ENCODE measurements at places on chromosomes 11 and 22.
A peak's percentile ranks its signal among the peaks of the same experiment; 100 is the strongest.

DNA sequence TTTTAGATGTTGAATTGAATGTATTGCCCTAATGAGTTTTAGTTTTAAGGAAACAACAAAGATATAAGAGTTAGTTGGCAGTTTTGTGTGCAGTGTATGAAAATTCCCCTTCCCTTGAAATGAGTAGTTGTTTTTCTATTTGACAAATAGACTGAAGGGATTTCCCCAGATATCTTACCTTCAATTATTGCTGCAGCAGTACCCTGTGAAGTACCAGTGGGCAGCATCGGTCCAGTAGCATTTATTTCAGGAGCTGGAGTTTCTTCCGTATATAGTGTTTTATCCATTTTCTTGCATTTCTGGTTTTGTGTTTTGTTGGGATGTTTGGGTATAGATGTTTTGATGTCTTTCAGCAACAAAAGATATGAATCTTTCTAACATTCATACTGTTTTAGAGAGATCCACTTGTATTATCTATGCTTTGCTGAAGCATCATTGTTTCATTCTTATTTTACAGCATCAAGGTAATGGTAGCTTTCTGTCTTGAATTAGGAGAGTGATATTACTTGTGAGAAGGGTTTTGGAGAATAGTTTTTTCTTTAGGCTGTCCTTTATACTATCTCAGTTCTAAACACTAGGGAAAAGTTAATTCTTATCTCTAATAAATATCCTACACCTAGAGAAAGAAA lies 7.4 kb downstream of the KMT2A start:
- H3K4me3 ChIP-seq, result no peak overlapping the region
- peaks cover 48% of the 10 kb centered on the region for H3K4me1 ChIP-seq
- no peaks in the 10 kb centered on the region for H3K36me3 ChIP-seq
- no peaks in the 10 kb centered on the region for H3K27me3 ChIP-seq
- no peak for DNase-seq

GRCh38 chr11:130947058-130947457 lies 30.8 kb upstream of the SNX19 start:
- DNase-seq, result no peak
- no peak overlapping the region for H3K27ac ChIP-seq

GRCh38 chr11:705646-706438 lies at the start of gene EPS8L2:
EPS8L2 (plus strand) TSS chr11:706231; CDS start chr11:709408, 3,177 bp downstream.
- peaks cover 44% of the 10 kb centered on the region for H3K27me3 ChIP-seq
- H3K4me1 ChIP-seq, result peaks cover 22% of the 10 kb centered on the region
- H3K36me3 ChIP-seq, result peaks cover 24% of the 10 kb centered on the region
- H3K4me3 ChIP-seq, result peak within 1 kb of the TSS; percentile 34
- DNase-seq, result peak; percentile 67
- no peak within 1 kb of the TSS for H3K27ac ChIP-seq

GRCh38 chr11:83970061-83970671 lies 684.0 kb upstream of the CCDC90B start:
- no peaks in the 10 kb centered on the region for H3K27me3 ChIP-seq
- no peak overlapping the region for H3K4me3 ChIP-seq
- DNase-seq, result no peak
- no peaks in the 10 kb centered on the region for H3K4me1 ChIP-seq
- no peaks in the 10 kb centered on the region for H3K36me3 ChIP-seq

- H3K27me3 ChIP-seq, result no peaks in the 10 kb centered on the region
- H3K4me1 ChIP-seq, result peaks cover 98% of the 10 kb centered on the region
- no peak overlapping the region for H3K4me3 ChIP-seq
- peaks cover 6% of the 10 kb centered on the region for H3K36me3 ChIP-seq
- no peak for DNase-seq
Measured at GRCh38 chr11:114077482-114078305, 18.2 kb downstream of the ZBTB16 start.

DNA sequence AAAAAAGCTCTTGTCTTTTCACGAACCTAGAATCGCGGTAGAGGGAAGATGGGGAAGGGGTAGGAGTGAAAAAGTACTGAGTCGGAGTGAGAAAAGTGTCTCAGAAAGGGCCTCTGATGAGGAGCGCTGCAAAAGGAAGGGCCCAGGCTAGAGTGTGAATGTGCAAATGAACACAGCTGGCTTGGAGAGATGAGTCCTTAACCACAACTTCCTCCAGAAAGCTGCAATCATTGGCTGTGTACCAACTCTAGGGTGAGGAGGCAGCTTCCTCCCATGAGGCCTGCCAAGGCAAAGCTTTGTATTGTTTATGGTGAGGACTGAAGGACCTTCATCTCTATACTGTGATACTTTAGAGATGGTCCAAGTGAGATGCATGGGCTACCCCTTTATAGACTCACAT lies 566.9 kb upstream of the ANO5 start:
- no peak overlapping the region for H3K27ac ChIP-seq
- H3K4me3 ChIP-seq, result no peak overlapping the region
- no peaks in the 10 kb centered on the region for H3K27me3 ChIP-seq
- no peaks in the 10 kb centered on the region for H3K4me1 ChIP-seq
- no peaks in the 10 kb centered on the region for H3K36me3 ChIP-seq

DNA sequence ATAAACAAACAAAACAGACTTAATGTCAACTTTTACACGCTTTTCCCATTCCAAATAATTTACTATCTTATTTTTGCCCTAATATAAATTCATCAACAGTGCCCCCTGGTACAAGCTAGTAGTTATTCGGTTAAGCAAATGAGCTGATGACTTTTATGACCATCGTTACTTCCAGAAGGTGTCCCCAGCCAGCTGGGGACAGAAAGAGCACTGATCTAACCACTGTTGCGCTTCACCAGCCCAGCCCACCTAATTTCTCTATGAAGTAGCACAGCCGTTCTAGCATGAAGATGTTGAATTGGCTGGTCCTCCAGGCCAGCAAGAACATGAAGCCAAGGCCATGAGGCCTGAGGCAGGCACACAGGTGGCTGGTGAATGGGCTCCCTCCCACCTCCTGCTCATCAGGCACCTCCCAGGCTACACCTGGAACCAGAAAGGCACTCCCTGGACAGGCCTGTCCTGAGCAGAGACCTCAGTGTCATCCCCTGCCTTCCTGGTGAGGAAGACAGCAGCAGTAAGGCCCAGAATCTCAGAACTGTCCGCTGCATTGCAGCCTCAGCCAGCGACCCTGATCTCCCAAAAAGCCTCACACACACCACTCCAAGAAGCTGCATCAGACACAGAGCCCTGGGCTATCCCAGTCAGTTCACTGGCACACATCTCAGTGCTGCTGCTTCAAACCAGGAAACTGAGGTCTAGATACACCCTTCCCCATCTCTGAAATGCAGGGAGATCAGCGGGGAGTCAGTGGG lies 12.9 kb downstream of the GNB1L start:
- no peaks in the 10 kb centered on the region for H3K36me3 ChIP-seq
- no peaks in the 10 kb centered on the region for H3K27me3 ChIP-seq
- H3K4me3 ChIP-seq, result no peak overlapping the region
- H3K4me1 ChIP-seq, result no peaks in the 10 kb centered on the region
- DNase-seq, result no peak

GRCh38 chr22:25125693-25126357 lies 73.8 kb upstream of the CRYBB3 start:
- H3K4me3 ChIP-seq, result no peak overlapping the region
- peaks cover 24% of the 10 kb centered on the region for H3K4me1 ChIP-seq
- no peak overlapping the region for H3K27ac ChIP-seq
- no peak for DNase-seq
- no peaks in the 10 kb centered on the region for H3K27me3 ChIP-seq

All from heart left ventricle (tissue), 16 donors.